CD4-positive, alpha-beta T cell treated with Interleukin-17A for 4 hours (primary cell): ENCODE measurements at places on chromosomes 12 and 14.

- DNase-seq = no peak
These were observed 15.1 kb downstream of the APPL2 start for GRCh38 chr12:105220929-105221290.

DNA sequence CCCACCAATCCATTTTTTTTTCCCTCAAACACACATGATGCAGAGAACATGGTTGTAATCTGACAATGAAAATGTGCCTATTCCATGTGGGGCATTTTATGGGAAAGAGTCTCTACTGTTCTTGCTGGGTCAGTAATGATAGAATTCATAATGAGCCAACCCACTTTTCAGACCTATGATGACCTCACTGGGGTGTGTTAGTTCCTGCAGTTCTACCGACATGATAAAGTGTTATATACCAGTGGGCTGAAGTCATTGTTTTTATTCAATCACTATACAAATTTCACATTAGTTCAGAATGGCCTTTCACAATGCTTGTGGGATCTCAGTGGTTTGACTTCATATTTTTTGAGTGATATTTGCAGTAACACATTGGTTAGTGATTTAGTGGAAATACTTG lies 47.5 kb downstream of the PPFIBP1 start:
- DNase-seq = no peak

DNA sequence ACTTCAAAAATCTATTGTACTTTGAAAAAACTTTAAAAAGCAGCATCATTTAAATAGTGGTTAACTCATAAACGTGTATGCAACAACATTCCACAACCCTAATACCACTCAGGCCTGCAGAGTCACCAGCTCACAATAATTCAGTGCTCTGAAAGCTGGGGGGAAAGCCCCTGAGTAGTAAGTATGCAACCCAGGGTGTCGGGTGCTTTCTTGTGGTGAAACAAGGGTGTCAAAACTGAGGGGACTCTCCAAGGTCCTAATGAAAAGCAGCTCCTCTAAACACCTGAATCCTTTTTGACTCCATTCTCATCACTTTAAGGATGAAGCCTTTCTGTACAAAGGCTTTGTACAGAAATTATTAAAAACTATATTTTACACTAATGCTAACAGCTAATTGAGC lies 33.7 kb downstream of the FGFR1OP2 start:
- DNase-seq = peak; percentile 57

DNA sequence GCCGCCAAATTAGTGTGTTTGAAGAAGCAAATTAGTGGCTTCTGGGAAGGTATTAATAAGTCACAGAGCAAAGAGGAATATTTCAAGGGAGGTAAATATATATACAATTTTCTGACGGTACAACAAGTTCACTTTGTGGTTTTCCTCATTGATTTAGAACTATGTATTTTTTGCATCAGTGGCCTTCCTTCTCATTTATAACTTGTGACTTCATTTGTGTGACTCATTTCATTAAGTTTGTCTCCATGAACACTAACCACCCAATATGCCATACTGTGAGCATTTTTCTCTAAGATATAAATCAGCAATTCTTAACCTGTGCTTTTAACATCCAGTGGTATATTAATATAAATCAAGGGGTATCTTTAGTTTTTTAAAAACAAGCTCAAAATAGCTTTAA lies 29.3 kb upstream of the ARHGAP5 start:
- DNase-seq = no peak

DNA sequence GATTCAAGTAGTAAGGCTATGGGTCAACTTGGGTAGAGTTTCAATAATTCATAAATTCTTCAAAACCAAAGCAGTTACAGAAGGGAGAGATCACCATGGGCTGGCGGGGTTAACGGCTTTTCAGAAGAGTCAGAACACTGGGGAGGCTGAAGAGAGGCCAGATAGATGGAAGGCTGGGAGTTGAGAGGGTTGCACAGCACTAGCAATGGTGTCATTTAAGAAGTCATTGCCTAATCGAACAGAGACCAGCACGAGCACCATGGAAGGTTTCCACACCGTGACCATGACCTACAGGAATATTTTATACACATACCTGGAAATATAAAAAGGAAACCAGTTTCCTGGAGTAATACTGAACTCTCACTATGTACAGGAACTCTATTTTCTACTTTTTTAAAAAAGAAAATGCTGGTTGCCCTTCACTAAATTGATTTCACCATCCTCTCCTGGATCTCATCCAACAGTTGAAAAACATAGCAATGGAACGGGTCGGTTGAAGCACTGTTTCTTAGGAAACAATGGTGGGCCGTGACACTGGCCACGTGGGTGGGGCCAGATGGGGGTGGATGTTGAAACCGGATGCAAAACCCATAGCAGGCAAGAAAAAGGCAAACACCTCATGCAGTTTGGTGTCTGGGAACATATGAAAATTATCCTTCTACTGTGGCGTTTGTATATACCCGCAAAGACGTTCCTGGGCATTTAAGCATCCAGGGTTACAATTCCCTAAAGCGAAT lies 38.0 kb upstream of the RIN3 start:
- no peak for DNase-seq

DNA sequence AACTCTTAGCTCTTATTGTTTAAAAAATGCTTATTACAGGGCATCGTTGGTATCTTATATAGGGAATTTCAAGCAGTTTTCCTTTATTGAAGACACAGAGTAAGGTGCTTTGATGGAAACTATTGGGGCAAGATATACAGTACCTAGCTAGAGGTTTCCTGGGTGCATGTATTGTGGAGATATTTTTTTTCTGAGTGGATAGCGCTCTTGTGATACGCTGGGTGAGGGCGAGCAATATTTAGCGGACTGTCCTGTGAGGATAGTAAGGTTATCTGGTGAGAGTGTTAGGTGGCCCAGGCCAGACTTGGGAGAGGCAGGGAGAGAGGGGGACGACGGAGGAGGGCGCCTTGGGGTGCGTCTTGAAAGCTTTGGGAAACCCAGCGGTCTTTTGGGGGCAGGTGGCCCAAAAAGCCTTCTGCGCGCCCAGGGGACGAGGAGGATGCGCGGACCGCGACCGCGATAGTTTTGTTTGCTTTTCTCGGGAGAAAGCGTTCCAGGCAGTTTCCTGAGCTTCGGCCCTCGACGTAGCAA lies 596 bp upstream of the BICD1 start:
- DNase-seq = peak; percentile 10

DNA sequence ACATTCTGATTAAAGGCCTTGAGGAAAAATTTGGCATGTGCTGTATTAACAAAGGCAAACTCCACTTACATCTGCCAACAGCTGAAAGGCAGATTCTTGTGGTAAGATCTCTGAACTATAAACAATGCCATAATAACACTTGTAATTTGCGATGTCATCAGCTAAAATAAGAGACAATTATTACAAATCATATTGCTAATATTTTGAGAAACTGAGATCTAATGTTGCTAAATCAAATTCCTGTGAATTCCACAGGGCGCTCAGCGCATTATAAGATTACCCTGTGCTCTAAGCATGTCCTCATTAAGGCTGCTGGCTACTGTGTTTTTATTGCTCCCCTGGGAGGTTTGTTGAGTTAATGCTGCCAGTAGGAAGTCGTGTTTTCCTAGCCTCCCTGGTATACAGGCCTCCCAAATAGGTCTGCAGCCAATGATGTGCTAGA lies 244.8 kb downstream of the DACT1 start:
- no peak for DNase-seq

GRCh38 chr12:111942557-111942956 lies 70.4 kb downstream of the TMEM116 start:
- no peak for DNase-seq

DNA sequence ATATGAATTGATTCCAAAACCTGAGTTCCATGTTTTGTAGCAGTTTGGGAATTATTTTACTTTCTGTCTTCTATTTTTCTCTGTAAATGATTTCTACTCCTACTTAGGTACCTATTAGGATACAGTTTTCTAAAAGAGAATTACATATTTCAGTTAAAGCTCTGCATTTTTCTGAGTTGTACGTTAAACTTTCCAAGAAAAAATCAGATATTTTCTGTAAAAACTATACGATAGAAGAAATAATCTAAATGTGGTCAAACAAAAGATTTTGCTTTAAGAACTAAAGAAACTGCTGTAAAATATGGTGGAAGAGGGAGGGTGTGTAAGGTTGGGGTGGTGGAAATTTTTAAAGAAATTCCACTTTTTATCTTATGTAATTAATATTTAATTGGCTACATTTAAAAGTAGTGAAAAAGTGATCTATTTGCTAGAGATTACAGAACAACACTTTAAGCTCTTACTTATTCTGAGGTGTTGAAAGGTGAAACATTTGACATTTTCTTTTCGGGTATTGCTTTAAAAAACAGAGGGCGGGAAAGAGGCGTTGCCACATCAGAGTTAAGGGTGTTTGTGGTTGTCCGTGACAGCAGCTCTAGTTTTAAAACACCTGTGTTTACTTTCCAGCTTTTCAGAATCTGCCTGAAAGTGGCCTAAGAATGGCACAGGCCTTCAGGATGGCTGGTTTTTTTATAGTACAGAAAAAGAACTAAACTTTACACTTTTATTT lies 187.3 kb downstream of the MIPOL1 start:
- DNase-seq = no peak

GRCh38 chr12:124792156-124792555 lies 71.5 kb downstream of the SCARB1 start:
- DNase-seq = no peak
